CD4-positive, alpha-beta memory T cell (primary cell): ENCODE measurements at places on chromosomes 1 and 21.
A peak's percentile ranks its signal among the peaks of the same experiment; 100 is the strongest.

GRCh38 chr1:84665703-84666317, 24.5 kb downstream of the SSX2IP start:
- DNase-seq = no peak

DNA sequence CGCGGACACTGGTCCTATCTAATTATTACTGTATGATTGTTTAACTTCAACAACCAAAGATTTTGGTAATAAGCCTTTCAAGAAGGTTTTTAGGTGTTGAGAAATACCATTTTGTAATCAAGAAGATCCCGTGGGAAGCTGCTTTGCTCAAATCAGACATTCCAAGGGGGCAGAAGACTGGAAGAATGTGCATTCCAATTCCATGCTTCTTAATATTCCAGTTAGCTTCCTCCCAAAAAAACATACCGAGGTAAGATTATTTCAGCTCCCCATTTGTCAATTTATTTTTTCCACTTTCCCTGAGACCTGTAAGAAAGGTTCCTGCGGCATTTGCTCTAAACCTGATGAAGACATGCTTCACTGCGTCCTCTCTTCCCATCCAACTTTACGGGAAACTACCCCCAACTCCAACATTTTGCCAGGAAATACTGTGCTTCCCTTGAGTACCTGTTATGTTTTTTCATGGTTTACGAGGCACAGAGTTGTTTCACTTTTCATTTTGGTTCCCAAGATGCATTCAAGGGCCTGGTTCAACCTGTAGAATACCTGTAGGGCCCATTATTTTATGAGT, 4.1 kb downstream of the CNN3 start:
- no peak for DNase-seq

DNA sequence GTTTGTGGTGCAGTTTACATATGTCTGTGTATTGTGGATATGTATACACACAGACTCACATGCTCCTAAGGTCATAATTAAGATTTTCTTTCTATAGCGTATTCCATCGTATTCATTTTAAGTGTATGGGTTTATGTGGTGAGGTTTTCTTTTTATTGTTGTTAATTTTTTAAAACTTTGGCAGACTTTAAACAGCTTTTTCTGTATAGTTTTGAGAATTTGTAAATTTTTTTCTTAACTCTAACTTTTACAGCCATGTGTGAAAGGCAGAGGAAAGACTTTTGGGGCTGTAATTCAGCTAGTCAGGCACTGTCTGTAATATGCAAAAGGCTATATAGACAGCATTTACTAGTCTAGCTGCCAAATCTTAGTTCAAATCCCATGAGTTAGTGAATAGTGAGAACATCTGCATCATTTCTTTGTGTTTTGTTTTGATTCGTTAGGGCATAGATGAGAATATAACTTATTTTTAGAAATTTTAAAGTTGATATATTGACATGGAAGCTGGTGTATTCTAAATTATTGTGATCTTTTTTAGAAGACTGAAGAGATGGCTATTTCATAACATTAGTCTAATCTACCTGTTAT, 2.3 kb downstream of the MAGI3 start:
- DNase-seq = no peak

DNA sequence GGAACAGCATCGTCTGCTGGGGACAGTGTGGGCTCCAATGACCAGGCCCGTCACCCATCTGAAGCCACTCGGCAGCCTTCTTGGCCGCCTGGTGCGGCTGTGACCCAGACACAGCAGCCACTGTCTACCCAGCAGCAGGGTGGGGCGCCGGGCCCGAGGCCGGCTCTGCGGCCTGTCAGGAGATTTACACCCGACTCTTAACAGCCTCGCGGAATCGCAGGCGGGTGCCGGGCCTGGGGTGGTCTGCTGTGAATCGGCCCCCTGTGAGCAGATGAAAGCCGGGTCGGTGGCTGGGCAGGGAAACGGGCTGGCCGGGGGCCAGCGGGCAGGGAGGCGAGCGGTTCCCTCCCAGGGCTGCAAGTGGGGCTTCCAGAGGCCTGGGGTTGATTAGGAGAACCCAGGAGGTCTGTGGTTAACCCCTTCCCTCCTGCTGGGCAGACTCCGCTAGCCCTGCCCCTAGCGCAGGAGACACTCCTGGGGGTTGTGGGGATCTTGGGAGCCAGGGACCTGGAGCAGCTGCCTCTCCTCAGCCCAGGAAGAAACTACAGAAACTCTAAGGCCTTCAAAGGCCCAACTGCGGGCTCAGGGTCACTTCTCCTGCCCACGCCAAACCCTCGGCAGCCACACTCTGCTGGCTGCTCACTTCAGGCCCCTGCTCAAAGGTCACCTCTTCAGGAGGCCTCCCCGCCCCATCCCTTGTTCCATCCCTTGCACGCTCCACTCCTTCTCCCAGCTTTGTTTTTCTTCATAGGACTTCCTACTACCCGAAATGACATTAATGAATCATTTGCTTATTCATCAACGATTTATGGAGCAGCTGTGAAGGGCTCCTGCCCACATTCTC, 15.6 kb downstream of the RUNX3 start:
- DNase-seq = no peak

DNA sequence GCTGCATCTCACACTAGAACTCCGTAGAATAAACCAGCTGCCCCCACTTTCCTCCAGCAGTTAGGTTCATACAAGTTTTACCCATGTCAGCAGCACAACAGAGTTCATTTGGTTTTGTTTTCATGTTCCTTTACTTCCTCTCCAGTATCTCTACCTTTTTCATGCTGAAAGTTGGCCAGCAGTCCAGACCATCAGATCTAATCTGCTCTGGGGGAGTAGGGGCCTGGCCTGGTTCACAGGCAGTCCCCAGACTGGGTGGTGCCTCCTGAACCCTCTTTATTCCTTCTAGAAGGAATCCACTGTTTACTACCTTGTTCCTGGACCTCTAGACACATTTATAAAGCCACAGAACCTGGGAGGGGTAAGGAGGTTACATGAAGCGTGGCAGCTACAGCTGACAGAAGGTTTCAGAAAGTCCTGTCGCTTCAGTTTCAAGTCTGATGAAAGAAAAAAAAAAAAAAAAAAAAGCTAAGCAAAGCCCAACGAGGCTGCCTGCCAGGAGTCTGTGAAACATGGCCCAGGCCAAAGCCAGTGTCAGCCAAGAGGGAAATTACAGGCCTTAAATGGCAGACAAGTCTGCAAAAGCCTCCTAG, 184.6 kb upstream of the JUN start:
- DNase-seq = peak; percentile 26

GRCh38 chr1:29876902-29877301, 640.6 kb downstream of the PTPRU start:
- DNase-seq = no peak

DNA sequence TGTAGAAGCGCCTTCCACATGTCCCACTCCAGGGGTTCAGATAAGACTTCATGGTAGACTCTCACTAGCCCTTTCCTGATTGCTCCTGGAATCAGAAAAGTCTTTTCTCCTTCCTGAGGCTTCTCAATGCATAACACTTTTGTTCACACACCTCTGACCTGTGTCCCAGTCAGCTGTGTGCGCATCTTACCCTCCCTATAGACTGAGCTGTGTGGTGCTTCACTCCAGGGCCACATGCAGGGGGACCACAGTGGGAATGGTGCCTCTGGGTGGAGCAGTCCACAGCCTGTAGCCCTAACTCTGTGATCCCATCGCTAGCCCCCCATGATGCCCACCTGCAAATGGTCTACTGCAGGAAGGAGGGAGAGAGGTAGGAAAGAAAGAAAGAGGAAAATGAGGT, 84.0 kb upstream of the TLR5 start:
- DNase-seq = no peak

DNA sequence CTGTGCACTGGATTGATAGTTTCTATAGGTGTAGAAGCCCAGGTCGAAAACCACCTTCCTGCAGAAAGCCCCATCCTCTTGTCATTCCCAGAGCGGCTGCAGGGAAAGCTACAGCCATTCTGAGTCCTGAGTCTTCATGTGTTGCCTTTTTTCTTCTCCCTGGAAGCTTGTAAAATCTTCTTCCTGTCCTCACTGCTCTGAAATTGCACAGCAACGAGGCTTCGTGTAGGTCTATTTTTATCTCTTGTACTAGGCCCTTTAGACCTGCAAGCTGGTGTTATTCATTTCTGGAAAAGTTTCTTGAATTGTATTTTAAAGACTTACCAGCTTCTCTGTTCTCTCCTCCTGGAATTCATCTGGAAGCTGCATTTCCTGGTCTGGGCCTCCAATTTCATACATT, 44.2 kb upstream of the ETS2 start:
- no peak for DNase-seq

- DNase-seq = no peak
These were observed 151.5 kb downstream of the CLEC20A start for GRCh38 chr1:178345238-178345637.

DNA sequence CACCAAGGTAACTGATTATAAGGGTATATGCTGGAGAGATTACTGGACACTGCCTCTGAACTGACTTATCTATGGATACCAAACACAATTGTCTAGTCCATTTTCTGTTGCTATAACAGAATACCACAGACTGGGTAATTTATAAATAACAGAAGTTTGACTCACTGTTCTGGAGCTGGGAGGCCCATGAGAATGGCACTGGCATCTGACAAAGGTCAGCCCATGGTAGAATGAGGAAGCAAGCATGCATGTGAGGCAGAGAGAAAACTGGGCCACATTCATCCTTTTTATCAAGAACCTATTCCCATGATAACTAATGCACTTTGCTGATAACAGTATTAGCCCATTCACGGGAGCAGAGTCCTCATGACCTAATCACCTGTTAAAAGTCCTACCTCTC, 37.4 kb downstream of the FCER1A start:
- DNase-seq = no peak

GRCh38 chr1:92792340-92792782, 7.5 kb upstream of the EVI5 start:
- DNase-seq = no peak

GRCh38 chr1:60059468-60059867, 14.1 kb downstream of the C1orf87 start:
- DNase-seq = no peak

- no peak for DNase-seq
These were observed 11.4 kb upstream of the TENT5C start for GRCh38 chr1:117594261-117594990.

DNA sequence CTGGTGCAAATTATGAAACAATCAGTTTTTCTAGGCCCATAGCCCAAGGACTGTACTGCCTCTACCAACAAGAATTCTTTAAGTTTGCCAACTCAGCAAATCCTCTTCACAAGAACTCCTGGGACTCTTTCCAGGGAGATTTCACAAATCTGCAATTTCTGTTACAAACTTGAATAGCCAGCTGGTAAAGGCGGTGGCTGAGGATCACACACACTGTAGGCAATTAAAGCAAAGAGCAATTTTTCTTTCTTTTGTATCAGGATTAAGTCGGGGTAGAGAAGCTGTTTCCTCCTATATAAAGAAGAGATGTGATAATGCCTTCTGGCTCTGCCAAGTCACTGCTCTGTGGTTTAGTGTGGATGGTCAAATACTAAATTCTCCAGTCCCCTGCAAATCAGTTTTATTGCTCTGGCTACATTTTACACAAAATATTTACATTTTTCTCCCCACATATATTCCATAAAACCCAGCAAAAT, 1.7 kb downstream of the ALDH9A1 start:
- no peak for DNase-seq

GRCh38 chr1:84896279-84896678, 3.3 kb upstream of the LPAR3 start:
- no peak for DNase-seq

GRCh38 chr1:98256700-98257099, 335.9 kb upstream of the DPYD start:
- DNase-seq = no peak

DNA sequence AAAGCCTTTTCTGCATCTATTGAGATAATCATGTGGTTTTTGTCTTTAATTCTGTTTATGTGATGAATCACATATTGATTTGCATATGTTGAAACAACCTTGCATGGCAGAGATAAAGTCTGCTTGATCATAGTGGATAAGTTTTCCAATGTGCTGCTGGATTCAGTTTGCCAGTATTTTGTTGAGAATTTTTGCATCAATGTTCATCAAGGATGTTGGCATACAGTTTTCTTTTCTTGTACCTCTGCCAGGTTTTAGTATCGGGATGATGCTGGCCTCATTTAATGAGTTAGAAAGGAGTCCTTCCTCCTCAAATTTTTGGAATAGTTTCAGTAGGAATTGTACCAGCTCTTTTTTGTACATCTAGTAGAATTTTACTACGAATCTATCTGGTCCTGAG, 55.0 kb downstream of the COL24A1 start:
- no peak for DNase-seq

- no peak for DNase-seq
These were observed 876 bp upstream of the NAV1 start for GRCh38 chr1:201537891-201538611.

GRCh38 chr1:95753382-95754016, 519.5 kb downstream of the RWDD3 start:
- DNase-seq = no peak

GRCh38 chr1:230174471-230175162, 107.6 kb downstream of the GALNT2 start:
- DNase-seq = no peak
